ENCODE measurements at places on chromosomes 3 and 15.
A peak's percentile ranks its signal among the peaks of the same experiment; 100 is the strongest.

DNA sequence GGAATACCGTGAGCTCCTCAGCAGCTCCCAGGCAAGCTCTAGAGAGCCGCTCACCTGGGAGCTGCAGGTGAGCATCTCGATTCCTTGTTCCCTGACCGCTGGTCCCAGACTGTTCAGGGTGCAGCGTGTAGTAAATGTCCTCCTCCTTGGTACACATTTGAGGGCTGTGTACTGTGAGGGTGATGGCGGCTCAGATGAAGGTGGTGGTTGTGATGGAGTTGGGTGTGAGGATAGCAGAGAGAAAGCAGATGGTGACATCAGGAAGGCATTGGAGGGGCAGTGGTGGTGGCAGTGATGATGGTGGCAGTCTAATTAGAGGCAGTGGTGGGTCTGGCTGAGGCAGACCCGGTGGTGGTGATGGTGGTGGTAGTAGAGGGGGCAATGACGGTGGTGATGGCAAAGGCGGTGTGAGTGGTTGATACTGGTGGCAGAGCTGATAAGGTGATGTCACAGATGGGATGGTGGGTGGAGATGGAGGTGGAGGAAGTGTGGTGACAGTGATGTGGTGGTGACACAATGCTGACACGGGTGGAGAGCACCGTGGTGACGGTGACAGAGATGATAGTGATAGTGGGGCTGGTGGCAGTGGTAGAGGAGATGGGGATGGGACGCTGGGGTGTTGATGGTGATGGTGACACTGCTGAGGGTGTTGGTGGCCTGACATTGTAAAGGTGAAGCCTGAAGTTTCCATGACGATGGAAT is at the start of gene DNAJB8:
DNAJB8 (minus strand) TSS at position 51 of the 702 bp plus-strand sequence. CDS start 3,645 bp downstream, outside the sequence.
- DNase-seq: no peak

DNA sequence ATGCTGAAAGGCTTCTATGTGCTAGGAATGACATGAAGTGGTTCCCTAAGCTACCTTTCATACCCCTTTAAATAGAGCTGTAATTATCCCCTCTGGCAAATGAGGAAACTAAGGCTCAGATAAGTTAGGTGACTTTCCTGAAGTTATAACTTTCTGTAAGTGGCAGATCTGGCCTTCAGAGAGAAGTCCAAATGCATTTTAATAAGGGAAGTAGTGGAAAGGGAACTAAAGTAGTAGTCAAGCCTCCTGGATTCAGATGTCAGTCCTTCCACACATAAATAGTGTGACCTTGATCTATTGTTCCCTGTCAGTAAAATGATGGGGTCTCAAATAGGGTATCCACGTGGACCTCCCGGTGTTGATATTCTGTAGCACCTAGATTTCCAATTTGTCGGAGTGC is 277.7 kb downstream of the EDEM1 start:
- no peak for DNase-seq

DNA sequence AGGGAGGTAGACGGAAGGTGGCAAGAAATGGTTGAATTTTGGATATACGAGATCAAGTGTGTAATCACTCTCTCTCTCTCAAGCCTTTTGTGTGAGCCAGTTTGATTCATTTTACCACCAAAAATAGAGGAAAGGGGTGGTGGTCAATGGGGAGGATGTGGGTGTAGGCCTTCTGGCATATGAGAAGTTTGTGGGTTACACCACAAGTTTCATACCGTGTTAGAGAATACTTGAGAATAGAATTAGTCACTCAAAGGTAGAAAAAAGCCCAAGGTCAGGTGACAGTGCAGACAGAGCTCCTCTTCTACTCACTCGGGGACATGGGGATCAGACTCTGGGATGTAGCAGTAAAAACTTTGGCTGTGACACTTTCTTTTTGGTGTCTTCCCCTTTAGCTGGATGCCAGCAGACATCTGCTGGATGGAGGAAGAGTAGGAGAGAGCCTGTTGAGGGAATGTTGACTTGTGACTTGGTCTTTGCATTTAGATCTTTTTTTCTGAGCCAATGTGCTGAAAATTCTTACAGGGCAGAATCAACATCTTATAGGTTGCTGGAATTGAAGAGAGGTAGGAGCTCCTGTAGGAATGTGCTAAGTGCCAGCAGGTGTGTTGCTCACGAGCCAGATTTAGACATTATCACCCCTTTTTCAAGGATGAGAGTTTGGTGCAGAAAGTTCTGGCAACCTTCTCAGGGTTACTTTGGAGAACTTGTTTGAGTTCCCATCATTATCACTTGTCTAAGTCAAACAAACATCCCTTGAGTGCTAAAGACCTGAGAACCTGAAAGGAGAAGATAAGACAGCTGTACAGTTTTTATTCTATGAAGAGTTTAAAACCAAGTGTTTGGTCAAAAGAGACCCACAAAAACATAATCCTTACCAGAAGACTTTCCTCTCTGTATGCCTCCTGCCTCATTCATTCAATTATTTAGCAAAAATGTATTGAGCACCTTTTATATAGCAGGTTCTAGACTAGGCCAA is 43.9 kb upstream of the RYK start:
- DNase-seq: peak; percentile 90

GRCh38 chr3:102476198-102476597 is 41.4 kb downstream of the ZPLD1 start:
- DNase-seq: no peak

DNA sequence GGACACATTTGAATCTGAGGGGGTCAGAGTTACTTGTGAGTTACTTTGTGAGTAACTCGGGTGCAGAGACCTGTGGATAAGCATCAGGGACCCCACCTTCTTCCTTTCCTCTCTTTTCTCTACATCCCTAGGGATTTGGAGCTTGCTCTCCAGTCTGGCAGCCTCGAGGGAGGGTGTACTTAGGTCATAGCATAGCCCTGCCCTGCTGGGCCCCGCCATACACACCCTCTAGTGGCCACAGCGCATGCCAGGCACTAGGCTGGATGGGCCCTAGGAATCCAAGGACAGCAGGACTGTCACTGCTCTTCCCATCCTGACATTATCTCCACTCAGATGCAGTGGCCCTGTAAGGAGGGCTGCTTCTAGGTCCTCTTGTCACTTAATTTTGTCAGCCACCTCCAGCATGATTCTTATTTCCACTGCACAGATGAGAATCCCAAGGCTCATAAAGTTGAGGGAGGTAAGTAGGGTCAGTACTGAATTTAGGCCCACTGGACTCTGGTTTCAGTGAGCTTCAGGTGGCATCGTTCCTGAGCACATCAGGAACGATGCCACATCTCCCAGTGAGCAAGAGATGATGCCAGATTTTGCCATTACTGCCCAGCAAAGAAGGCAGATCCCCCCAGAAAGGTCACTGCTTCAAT is 3.6 kb upstream of the SMAD6 start:
- peak; percentile 15 for DNase-seq

GRCh38 chr3:142007710-142008399 is 131.4 kb downstream of the ATP1B3 start:
- no peak for DNase-seq

- DNase-seq: peak; percentile 89
These were observed 12.0 kb upstream of the SHC4 start for GRCh38 chr15:48975472-48976419.
